Thyroid gland (tissue), 4 donors: ENCODE measurements at places on chromosomes 3 and 15. TPM values are rescaled to one million over a fixed set of nuclear protein-coding genes. Genes with fewer than 3 reads are reported as not detected.

Gene SV2B
- total RNA-seq = 1.5 TPM

Gene DLEC1
- 1.4 TPM for total RNA-seq

Gene DGKG
- total RNA-seq = 15.0 TPM

Gene CLDN18
- not detected for total RNA-seq

Gene HTR3E
- not detected for total RNA-seq

Gene TMEM40
- total RNA-seq = not detected

Gene OR5K2
- not detected for total RNA-seq

Gene CPA3
- total RNA-seq = 0.59 TPM

Gene KNL1
- total RNA-seq = 1.1 TPM

DNA sequence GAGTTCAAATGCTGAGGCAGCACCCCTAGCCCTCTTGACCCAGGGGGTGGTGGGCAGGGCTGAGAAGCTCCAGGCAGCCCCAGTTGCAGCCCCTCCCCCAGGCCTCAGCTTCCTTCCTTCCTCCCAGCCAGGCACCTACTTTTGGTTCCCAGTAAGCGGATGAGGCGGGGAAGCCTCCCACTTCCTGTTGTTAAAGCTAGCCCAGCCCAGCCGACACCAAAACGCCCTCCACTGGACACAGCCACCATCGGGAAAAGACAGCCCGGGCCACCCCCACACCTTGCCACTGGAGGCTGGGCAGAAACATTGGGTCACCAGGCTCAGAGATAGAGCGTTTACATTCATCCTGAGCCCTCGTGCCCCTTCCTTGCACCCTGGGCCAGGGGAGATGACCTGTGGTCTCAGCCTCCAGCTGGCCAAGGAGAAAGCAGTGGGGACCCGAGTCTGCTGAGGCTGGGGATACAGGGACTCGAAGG lies 3.5 kb downstream of the DUSP7 start:
- H3K4me3 ChIP-seq = no peak overlapping the region
- peaks cover 35% of the 10 kb centered on the region for H3K36me3 ChIP-seq
- H3K27ac ChIP-seq = peak overlapping the region; percentile 35
- DNase-seq = peak; percentile 62

DNA sequence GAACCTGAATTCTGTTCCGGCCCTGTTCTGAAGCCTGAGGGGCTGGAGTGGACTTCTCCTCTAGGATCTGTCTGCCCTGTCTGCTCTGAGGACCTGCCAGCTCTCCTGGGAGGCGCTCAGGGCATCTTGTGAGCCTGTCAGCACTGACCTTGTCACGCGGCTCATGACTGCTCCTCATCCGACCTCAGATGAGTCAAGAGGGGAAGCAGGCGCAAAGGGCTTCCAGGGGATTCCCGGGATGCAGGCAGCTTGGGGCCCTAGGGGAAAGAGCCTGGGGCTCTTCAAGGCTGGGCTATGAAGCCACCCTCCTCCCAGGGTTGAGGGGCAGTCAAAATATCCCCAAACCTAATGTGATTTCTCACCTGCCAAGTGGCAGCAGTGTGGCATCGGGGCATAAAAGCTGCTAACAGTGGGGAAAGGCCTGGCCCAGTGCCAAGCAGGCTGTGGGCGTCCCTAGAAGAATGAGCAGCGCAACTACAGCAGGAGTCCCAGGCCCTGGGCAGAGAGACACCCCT lies 27.6 kb upstream of the ANKDD1A start:
- DNase-seq = peak; percentile 55
- no peaks in the 10 kb centered on the region for H3K27me3 ChIP-seq
- H3K27ac ChIP-seq = peak overlapping the region; percentile 34
- no peaks in the 10 kb centered on the region for H3K4me1 ChIP-seq
- H3K36me3 ChIP-seq = no peaks in the 10 kb centered on the region

GRCh38 chr15:75061272-75061671 lies 37.9 kb downstream of the PPCDC start:
- H3K27ac ChIP-seq = no peak overlapping the region
- no peaks in the 10 kb centered on the region for H3K27me3 ChIP-seq
- no peaks in the 10 kb centered on the region for H3K36me3 ChIP-seq
- no peak for DNase-seq

- H3K4me1 ChIP-seq = no peaks in the 10 kb centered on the region
- H3K4me3 ChIP-seq = no peak overlapping the region
- no peak overlapping the region for H3K27ac ChIP-seq
- DNase-seq = no peak
- no peaks in the 10 kb centered on the region for H3K27me3 ChIP-seq
Measured at GRCh38 chr3:139122221-139122581, 77.5 kb upstream of the PRR23C start.

GRCh38 chr3:15316998-15317435 lies 15.4 kb downstream of the SH3BP5 start:
- no peak overlapping the region for H3K4me3 ChIP-seq
- H3K27ac ChIP-seq = peak overlapping the region; percentile 84
- peaks cover 72% of the 10 kb centered on the region for H3K4me1 ChIP-seq
- DNase-seq = peak; percentile 52

DNA sequence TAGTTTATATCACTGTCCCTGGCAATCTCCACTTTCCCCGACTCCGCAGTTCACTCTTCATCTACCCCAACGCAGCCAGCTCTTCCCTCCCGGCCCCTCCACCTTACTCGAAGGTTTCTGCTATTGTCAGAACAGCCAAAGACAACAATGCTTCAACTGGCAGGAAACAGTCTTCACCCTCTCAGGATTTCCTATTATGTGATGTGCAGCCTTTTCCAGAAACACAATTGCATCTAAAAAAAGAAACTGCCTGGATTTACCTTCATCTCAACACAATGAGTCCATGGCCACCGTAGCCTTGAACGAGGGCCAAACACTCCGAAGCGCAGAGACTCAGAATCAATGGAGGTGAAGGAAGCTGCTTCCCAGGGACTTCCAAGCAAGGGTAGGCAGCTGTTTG lies 182.1 kb upstream of the TSC22D2 start:
- DNase-seq = no peak
- no peaks in the 10 kb centered on the region for H3K36me3 ChIP-seq
- H3K27me3 ChIP-seq = no peaks in the 10 kb centered on the region
- no peak overlapping the region for H3K27ac ChIP-seq
- peaks cover 5% of the 10 kb centered on the region for H3K4me1 ChIP-seq
- no peak overlapping the region for H3K4me3 ChIP-seq

DNA sequence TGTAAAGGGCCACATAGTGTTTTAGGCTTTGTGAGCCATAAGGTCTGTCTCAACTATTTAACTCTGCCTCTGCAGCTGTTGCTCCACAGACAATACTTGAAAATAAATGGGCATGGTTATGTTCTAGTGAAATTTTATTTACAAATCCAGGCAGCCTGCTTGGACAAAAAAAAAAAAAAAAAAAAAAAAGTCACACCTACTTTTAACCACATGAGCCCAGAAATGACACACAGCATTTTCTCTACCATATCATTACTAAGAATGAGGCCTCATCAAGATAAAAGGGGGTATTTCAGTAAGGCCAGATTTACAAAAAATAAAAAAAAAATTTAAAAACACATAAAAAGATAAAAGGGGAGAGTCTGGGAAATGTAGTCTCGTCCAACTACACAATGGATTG lies 1.7 kb upstream of the NGLY1 start:
- no peaks in the 10 kb centered on the region for H3K27me3 ChIP-seq
- H3K4me3 ChIP-seq = no peak overlapping the region
- no peaks in the 10 kb centered on the region for H3K36me3 ChIP-seq
- DNase-seq = no peak
- no peak overlapping the region for H3K27ac ChIP-seq
- H3K4me1 ChIP-seq = peaks cover 26% of the 10 kb centered on the region

DNA sequence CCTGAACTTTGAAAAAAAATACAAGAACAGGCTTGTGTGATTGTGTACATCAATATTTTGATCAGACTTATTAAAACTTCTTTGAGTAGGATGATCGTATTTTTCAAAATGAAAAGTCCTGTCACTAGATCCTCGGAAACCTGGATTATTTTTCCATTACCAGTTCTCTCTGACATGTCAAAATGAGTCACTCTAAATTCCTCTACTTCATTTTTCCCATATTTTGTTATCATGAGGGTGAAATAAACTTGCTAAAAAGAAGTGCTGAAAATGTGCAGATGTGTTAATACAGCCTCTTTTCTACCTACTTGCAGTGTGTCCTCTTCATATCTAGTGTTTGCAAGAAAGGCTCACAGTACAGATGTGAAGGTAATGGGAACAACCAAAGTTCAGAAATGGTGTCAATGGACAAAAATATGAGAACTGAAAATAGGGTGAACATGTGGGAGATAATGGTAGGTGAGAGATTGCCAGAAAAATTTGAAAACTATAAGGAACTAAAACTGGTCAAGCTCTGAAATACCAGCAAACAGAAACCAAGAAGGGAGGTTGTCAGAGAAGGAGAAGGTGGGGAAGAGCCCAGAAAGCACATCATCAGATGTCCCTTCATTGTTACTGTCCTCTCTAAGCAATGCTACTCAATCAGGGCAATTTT lies 108.2 kb downstream of the EOMES start:
- no peak overlapping the region for H3K4me3 ChIP-seq
- no peaks in the 10 kb centered on the region for H3K36me3 ChIP-seq
- no peak for DNase-seq
- no peaks in the 10 kb centered on the region for H3K27me3 ChIP-seq
- no peaks in the 10 kb centered on the region for H3K4me1 ChIP-seq

DNA sequence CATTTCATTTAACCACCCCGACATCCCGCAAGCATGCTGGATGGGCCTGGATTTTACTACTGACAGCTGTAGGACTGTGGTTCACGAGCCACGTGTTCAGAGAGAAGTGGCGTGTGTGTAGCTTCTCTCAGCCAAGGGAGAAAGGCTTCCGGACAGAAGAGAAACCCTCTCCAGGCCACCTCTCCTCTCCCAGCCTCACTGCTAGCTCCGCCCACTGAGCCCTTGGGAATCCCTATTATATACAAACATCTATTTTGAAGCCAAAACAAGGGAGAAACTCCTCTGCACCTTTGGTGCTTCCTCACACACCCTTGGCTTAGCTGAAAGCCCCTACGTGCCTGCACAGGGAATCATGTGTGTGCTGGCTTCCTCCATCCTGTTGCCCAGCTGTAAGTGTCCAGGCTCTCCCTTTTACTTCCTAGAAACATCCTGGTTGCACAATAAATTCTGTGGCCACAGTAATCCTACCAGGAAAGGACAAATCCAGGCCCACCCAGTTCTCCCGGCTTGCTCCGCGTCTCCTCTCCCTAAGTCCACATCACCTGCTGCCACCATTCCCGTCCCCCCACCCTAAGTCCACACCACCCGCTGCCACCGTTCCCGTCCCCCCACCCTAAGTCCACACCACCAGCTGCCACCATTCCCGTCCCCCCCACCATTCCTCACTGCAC lies 30.5 kb downstream of the PCSK6 start:
- no peak overlapping the region for H3K27ac ChIP-seq
- H3K4me1 ChIP-seq = no peaks in the 10 kb centered on the region
- H3K4me3 ChIP-seq = no peak overlapping the region
- peak; percentile 15 for DNase-seq

GRCh38 chr3:185724761-185725160 lies 100.1 kb downstream of the IGF2BP2 start:
- no peaks in the 10 kb centered on the region for H3K27me3 ChIP-seq
- H3K4me1 ChIP-seq = no peaks in the 10 kb centered on the region
- H3K4me3 ChIP-seq = no peak overlapping the region

DNA sequence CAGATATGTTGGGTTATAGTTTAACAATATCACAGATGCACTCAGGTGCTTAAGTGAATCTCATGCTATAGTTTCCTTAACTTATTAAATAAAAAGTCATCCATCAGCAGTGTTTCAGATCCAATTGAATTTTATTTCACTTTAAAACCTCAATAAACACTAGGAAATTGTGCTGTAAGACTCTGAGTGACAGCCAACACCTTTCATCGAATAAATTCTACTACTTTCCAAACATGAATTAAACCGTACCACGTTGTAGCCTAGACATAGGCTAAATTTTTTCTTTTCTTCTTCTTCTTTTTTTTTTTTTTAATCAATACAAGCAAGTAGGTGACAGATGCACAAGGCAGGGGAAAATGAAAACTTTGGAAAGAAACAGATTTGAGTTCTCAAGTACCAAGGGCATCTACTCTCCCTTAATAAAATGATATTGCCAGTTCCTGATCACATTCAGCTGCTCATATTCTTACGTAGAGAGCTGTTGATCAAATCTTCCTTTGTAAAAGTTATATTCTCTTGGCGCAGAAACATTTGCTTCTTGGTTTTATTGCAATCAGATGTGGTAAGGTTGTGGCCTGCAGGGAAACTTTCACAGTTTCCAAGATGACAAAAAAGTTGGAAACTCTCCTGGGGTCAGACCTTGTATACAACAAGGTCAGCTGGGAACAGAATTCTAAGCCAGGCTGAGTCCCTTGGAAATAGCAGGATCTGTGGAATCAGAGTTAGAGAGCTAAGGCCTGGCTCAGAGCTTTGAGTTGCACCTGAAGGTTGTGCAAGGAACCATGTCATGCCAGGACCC lies 147.7 kb downstream of the CD47 start:
- DNase-seq = no peak
- no peaks in the 10 kb centered on the region for H3K4me1 ChIP-seq
- no peaks in the 10 kb centered on the region for H3K36me3 ChIP-seq

DNA sequence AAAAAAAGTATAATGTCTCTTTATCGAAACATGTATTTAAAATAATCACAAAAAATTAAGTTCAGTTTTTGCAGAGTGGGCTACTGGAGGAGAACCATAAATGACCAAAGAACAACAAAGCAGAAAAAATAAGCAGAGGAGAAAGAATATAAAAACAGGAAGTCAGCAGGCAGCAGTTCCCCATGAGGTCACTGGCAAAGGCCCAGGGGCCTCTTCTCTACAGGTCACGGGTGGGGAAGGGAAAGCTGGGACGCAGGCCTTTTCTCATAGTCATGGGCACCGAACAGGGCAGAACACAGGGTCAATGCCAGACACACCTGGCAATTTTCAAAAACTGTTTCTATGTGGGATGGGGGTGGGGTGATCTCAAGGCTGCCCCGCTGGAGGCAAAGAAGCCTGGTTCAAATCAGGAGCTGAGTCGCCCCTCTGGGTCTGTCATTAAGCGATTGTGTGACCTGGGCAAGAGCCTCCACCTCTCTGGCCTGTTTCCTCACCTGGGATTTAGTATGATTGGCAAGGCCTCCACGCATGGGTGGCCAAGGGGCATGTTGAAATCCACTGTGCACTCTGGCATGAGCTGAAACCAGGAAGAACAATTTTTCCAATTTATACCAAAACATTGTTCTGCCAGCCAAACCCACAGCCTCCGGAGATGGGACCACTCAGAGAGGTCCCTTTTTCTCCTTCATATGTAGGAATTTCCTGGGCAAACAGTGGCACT lies 43.8 kb upstream of the UACA start:
- peaks cover 19% of the 10 kb centered on the region for H3K4me1 ChIP-seq
- DNase-seq = peak; percentile 91
- H3K27me3 ChIP-seq = no peaks in the 10 kb centered on the region
